Cardiac septum (tissue), 1 donor: ENCODE measurements at places on chromosomes 4 and X.

DNA sequence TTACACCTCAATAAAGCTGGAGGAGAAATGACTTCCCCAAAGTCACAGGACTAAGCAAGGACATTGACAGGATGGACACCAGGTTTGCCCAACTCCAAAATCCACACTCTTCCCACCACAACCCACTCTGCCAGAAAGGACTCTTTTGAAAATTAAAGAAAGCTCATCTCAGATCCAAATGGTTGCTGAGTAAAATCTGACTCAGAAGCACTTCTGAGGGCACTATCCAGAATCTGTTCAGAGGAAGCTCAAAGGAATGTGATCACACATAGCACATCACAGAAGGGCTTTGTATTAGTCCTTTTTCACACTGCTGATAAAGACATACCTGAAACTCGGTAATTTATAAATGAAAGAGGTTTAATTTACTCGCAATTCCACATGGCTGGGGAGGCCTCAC lies 155.5 kb downstream of the RAB28 start:
- DNase-seq: no peak

DNA sequence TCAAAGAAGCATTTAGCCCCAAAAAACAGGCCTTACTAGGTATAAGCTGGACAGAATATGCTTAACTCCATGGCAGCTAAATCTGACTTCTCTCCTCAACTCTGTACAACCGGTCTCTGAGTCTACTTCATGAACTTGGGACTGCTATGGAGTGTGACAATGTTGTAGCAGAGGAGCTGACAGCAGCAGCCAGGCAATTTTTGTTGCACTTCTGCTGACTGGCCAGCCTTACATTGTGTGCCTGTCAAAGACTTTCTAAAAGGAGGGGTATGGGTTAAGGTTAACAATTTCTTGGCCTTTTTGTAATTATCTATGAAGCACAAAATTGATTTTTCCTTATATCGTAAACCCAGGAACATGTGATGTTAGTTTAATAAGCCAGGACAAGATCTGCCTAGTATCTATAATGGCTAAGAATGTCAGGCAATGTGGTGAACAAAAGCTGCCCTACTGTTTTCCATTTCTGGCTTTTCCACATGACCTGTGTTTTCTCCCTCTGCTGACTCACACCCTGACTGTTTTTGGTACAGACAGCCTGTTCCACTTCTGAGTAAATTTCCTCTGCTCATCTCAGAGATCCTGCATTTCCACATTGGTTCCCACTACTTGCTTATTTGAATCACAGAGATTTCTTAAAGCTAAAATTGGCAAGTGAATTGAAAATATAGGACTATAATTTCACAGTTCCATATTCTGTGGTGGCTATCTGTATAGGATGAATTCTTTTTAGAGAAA lies 9.3 kb downstream of the NOX1 start:
- no peak for DNase-seq

DNA sequence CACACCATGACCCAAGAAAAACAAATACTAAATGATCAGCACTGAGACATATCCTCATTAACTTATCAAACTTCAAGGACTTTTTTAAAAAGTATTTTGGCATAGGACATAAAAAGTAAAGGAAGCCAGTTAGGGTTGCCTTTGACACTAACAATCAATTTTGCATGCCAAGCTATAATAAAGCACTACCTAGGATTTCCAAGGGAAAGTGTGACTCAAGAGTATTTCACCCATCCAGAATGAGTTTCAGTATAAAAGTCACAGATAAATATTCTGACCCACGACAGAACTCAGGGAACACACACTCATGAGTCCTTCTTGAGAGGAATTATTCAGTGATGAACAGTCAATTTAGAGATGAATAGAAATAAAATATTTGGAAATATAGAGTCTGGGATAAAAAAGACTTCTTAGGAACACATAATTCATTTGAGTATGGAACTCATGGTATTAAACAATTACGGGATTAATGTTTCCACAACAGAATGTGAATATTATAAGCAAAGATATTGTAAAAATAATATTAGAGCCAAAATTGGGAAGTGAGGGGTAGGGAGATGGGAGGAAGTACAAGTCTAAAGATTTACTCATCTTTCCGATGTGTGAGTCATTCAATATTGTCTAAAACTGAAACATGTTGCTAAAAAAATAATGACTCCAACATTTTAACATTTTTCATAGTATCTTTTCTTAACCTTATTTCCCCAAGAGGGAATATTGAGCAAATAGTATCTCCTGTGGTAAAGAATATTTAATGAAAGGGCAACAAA lies 143.5 kb upstream of the LNX1 start:
- DNase-seq: no peak

- no peak for DNase-seq
These were observed 277.6 kb downstream of the BCOR start for GRCh38 chrX:39819921-39820849.

- DNase-seq: no peak
These were observed 241.1 kb upstream of the TET2 start for GRCh38 chr4:104905546-104905945.

DNA sequence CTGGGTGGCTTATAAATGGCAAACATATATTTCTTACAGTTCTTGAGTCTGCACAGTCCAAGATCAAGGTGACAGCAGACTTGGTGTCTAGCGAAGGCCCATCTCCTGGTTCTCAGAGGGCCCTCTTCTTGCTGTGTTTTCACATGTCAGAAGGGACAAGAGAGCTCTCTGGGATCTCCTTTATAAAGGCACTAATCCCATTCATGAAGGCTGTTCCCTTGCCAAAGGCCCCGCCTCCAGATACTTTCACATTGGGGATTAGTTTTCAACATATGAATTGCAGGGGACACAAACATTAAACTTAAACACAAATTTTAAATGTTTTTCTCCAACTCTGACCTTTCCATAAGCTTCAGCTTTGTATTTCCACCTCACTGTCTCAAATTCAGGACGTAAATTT lies 1135.0 kb upstream of the TENM3 start:
- DNase-seq: no peak

GRCh38 chrX:133792198-133792953 lies 193.0 kb downstream of the GPC3 start:
- DNase-seq: no peak

DNA sequence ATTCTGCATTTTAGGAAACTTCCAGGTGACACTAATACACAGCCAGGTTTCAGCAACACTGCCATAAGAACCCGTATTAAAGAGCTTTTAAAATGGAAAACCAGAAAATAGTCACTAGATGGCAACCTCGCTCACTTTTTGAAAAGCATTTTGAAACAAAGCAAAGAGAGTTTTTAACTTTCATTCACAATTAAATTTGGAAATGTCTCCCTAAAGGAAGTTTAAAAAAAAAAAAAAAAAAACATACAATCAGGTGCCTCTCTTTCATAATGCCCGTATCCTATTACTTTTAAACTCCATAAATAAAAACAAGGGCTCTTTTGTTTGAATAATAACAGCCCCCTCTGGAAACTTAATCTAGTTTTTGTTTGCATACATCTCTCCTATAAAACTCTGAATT lies 20.3 kb downstream of the MEPE start:
- no peak for DNase-seq

DNA sequence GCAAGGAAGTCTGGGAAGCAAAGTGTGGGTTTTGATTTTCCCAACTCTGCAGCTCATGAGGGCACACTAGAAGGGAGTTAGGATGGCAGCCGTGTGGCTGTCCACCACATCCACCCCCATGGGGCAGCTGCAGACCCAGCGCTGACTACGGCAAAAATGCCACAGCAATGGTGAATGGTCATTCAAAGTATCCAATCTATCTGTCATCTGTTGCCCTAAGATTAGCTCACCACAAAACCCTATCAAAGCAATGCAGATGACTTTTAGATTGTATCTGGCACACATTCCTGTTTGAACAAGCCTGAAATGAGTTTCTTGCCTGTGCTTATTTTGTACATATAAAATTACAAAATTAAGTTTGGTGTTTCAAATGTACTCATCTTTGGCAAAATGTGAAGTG lies 29.7 kb upstream of the HPSE start:
- no peak for DNase-seq

- DNase-seq: no peak
These were observed 2.1 kb upstream of the DIAPH2 start for GRCh38 chrX:96682516-96682915.

DNA sequence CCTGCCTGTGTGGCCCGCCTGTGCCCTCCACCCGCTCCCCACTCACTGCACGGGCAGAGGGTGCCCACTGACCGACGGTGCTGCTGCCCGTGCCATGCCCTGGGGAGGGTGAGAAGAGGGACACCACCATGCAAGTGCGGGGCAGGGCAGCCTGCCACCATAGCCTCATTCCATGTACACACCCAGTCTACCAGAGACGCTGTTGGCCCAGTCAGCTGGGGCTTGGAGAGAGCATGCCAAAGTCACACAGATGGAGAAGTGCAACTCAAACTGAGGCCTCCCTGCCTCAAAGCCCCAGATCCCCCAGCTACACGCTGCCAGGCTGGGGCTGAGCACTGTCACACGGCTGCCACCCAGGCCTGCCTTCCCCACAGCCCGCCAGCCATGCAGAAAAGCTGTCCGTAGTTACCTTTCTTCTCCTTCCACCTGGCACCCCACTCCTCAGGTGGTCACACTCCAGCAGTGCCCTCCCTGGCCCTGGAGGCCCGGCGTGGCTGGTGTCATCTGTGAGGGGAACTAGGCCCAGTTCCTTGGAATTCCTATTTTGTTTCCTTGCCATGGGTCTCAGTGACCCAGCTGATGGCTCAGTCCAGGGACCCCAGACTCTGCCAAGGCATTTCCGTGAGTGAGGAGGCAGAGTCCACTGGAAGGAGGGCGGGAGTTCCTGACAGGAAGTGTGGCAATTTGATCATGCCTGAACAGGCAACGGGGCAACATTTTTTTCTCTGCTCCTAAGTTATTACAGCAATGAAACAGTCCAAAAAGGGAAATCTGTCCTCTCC lies at the start of gene SLC2A9:
Gene SLC2A9 (minus strand): TSS at position 627 of the 782 bp plus-strand sequence. CDS start 68 bp downstream, at position 559.
- DNase-seq: no peak

- DNase-seq: no peak
These were observed 183.7 kb downstream of the SPATA18 start for GRCh38 chr4:52234561-52235440.

DNA sequence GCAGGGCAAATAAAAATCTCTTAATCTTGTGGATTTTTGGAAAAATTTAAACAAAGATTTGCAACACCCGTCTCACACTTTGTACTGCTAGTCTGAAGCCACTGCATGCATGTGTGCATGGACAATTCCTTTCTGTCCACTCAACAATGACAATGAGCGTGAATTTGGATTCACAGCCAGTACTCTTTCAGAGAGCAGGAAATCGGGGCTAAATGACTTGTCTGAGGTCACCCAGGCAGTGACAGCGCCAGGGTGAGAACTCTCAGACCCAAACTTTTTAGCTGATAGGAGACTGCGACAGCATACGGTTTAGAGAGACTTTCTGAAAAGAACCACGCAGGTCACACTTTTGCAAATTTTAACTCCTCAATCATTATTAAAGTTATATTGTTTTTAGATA lies 90.9 kb downstream of the ZNF827 start:
- no peak for DNase-seq

- no peak for DNase-seq
These were observed 30.4 kb downstream of the LAMTOR3 start for GRCh38 chr4:99863804-99864203.

DNA sequence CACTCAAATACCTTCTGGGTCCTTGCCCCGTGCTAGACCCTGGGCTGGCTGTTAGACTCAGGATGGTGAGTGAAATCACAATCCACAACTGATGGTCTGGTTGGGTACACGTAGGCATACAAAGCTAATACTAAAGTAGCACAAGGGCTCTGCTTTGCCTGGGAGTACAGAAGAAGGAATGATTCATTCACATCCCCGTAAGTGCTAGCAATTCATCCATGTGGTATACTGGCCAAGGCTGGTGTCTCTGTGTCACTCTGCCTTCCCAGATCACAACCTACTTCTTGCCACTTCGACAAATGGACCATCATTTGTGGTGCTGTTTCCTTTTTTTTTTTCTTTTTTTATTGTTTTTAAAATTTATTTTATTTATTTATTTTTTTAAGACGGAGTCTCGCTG lies 19.7 kb upstream of the RBM47 start:
- no peak for DNase-seq

DNA sequence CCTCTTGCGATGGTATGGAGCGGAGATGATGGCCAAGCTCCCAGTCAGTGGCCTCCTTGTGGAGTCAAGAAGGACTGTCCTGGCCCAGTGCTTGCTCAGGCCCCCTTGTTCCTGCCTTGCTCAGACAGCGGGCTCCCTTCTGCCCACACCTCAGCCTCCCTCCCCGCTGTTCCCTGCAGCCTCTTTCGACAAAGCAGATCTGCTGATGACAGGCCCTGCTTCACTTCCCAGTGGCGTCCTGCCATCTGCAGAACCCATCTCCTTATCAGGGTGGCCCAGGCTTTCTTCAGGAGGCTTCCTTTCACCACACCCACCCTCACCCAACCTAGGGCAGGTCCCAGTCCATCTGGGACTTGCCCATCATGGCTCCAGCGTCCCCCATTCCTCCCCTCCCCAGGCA lies 80.0 kb downstream of the CLDN34 start:
- DNase-seq: no peak

DNA sequence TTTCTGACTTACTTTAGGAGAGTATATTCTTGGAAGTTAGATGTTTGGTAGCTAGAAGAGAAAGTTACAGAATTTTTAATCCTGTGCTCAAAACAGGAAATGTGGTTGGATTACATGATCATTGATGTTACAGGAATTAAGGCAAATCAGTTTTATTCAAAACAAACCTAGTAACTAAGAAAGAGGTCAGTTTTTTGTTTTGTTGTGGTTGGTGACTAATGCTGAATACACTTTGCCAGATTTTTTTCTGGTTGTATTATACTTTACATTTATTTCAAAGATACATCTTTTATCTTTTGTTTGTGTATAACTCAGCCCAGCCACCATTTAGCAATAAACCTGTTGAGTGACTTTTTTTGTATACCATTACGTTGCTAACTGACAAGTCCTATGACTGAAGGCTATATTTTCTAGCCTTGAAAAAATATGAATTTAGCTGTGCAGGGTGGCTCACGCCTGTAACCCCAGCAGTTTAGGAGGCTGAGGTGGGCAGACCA lies 116.7 kb downstream of the KLHL8 start:
- no peak for DNase-seq

GRCh38 chr4:25993395-25994185 lies 79.6 kb downstream of the SMIM20 start:
- peak; percentile 70 for DNase-seq

- no peak for DNase-seq
These were observed 21.8 kb downstream of the TSPAN7 start for GRCh38 chrX:38583181-38583580.

DNA sequence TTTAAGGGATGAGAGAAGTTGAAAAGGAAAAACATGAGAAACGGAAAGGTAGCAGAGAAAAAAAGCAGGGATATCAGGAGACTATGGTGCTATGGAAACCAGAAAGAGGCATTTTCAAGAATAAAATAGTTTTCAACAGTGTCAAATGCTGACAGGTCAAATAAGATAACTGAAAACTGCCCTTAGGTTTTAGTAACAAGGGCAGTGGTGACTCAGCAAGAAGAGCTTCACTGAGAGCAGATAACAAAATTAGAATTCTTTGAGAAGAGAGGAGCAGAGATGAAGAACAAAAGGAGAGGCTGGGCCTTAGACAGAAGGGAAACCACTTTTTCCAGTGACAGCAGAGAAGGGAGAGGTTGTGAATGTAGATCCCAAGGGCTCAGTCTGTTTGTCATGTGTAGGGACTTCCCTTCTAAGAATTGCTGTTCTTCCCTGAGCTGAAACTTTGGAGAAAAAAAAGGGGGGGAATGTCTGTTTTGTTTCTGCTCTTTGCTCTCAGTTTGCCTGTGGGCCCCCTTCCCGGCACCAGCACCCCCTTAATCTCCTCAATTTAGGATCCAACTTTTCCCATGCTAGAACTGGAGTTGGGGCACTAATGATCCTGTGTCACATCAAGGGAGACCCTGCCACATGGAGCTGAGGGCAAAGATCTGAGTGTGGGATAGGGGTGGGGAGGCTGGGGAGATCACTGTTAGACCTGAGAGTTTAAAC lies 26.8 kb upstream of the MAGEA10 start:
- DNase-seq: no peak

- DNase-seq: no peak
These were observed 268.8 kb upstream of the SMIM31 start for GRCh38 chr4:164485136-164485535.
